NCI-H446 (cell line): ENCODE measurements at places on chromosomes 1 and 21.
A peak's percentile ranks its signal among the peaks of the same experiment; 100 is the strongest.

DNA sequence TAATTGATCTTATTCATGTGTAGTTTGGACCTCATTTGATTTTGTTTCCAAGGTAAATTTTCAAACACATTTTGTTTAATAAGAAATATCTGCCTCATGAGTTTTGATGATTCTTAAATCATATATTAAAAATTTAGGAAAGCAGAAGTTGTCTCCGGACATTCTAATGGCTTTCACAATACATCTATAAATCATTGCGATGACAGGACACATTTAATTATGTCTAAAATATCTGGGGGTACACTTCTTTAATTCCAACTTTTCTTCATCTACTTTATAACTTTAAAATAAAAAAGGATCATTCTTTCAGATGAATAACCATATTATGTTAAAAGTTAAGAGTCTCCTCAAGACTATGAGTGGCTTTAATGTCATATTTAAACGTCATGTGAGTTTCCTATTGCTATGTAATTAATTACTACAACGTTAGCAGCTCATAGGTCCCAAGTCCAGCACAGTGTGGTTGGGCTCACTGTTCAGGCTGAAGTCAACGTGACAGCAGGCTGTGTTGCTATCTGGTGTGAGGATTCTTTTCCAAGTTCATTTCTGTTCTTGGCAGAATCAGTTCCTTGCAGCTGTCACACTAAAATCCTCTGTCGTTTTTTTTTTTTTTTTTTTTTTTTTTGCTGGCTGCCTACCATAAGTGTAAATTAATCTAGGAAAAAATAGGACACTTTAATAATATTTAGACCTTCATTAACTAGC is 893.5 kb downstream of the LTN1 start:
- peak; percentile 92 for DNase-seq

GRCh38 chr1:185696422-185697150 is 37.6 kb upstream of the HMCN1 start:
- DNase-seq = no peak

DNA sequence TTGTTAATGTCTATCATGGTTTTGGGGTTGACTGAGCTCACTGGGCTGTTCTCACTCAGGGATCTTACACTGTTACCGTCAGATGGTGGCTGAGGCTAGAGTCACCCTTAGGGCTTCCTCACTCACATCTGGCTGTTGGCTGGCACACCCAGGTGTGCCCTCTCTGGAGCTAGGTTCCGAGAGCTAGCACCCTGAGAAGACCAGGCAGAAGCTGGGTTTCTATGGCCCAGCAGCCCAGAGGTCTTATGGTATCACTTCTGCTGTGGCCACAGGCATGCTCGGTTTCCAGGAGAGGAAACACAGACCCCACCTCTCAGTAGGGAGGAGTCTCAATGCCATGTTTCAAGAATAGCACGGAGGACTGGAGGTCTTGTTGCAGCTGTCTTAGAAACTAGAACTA is 20.7 kb upstream of the KIF1B start:
- DNase-seq = no peak

- DNase-seq = no peak
Measured at GRCh38 chr1:9630331-9631111, 21.0 kb upstream of the PIK3CD start.

DNA sequence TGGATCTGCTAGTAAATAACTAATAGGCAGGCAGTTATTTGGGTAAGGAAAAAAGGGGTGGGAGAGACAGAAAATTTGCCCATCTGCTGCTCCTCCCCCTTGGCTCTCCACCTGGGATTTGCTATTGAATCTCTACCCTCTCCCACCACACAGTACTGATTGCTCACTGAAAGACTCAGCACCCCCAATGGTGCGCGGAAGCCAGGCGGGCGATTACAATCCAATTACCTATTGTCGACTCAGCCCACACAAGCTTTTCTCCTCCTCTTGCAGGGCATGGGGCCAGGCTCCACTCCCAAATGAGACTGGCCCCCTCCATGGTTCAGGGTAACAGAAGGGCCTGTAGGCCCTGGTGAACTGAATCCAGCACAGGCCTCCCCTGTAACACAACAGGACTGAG is 2.7 kb upstream of the HMGN2 start:
- peak; percentile 95 for DNase-seq

- DNase-seq = no peak
Measured at GRCh38 chr1:63601061-63601460, 7.8 kb downstream of the PGM1 start.

- no peak for DNase-seq
Measured at GRCh38 chr1:213539464-213539863, 448.3 kb upstream of the PROX1 start.

DNA sequence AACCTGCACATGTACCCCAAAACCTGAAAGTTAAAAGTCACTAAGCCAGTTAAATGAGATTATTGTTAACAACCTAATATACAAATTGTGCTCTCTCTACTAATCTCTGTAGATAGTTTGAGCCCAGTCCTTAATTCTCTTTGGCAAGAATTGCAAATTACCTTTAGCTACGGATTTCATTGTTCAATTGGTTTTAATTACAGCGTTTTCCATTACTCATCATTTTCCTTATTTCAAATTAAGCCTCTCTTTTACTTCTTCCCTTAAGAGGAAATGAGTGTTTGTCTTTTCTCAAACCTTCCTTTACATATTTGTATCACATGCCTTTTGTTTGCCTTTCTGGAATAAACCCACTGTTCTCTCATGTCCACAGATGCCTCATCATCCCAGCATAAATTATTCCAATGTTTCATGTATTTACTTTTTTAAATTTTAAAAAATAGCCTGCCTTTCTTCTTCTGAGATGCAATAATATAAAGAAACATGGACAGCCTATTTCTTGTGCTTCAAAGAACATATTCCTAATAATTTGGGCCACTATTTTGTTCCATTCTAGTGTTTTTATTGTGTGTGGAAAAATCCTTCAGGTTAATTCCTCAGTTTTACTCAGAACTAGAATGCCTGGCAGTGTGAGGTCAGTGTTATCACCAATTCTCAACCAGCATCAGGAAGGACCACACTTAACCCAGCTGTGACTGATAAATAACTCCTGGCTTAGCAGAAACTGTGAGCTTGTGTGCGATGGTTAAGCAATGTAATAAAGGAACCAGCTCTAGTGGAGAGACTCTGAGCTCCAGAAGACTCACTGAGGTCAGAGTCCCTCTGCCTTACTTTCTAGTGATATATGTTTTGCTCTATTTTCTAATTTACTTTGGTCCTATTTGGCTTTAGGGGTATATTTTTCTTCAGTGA is 600.5 kb downstream of the LTN1 start:
- no peak for DNase-seq

- no peak for DNase-seq
Measured at GRCh38 chr1:229856009-229856650, 210.9 kb upstream of the GALNT2 start.

DNA sequence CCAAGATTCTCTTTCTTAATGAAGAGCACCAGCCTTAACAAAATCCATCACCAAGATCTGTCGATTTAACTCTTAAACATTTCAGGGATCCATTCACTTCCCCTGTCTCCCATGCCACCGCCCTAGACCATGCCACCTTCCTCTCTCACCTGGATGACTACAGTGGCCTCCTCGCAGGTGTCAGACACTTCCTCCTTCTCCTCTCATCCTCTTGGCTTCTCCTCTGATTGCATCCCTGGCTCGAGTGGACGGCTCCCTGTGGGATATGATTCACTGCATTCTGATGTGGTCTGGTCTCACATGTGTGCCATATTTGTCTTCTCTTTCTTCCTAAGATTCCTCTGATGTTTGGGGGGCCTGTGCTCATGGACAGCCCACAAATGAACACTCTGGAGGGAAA is 66.4 kb upstream of the KLHDC7A start:
- DNase-seq = no peak

DNA sequence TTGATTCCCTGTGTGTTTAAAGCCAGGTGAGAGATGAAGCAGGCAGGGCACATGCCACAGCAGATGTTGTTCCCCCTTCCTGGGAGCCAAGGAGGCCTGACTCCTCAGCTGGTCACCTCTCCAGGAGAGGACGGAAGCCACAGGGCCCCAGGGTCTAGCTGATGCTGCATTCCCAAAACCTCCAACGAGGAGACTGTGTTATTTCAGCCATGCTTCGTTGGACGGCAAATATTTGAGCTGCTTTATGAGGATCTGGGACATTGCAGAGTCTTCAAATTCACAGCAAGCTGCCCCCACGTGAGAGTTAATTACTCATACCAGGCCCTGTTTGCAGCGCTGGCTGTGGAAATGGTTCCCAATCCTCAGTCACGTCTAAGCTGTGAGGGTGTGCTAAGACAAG is 85.3 kb downstream of the CDC7 start:
- no peak for DNase-seq

DNA sequence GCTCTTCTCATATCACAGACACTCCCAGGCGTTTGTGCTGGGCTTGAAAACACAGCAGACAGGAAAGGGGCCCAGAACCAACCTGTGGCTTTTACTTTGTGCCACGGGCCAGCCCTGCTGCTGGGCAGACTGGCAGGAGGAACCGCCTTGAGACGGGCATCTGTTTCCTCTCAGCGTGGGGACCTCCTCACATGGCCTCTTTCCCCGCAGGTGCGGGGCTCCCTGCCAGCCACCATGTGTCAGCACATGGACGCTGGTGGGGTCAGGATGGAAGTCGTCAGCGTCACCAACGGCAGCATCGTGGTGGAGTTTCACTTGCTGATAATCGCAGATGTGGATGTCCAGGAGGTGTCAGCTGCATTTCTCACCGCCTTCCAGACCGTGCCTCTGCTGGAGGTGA is 47.8 kb downstream of the UMODL1 start:
- DNase-seq = no peak

DNA sequence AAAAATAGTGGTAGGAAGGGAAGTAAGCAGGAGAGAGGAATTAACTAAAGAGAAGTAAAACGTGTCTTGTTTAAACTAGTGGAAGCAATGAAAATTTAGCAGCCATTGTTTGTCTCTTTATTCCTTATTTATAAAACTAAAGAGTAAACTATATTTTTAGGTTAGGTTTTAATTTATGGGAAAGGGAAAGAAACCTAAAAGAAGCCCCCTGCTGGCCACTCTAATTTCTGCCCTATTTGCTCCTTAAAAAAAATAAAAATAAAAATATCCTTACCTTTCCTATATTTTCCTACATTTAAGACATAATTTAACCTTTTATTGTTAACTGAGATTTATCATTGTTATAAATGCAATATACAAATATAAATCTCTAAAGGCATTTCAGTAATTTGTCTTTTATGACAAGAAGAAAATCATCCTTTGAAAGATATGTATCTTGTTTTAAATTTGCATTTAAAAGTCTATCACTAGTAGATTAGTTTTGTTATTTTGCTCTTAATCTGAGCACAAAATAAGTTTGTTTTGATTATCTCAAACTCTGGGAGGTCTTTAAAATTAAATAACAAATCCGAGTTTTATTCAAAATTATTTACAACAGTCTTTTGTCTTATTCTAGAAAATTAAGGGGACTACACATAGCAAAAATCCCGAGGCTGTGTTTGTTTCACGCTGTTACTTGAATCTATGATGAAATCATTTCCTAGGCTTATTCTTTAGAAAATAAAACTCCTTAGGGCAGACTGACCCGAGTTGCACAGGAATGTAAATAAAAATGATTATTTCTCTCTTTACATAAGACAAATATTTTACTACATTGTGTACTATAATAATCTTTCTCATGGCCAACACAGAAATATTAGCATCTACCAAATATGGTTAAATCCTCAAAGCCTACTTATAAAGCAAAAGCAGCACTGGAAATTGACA is 201.7 kb downstream of the NRIP1 start:
- DNase-seq = no peak

DNA sequence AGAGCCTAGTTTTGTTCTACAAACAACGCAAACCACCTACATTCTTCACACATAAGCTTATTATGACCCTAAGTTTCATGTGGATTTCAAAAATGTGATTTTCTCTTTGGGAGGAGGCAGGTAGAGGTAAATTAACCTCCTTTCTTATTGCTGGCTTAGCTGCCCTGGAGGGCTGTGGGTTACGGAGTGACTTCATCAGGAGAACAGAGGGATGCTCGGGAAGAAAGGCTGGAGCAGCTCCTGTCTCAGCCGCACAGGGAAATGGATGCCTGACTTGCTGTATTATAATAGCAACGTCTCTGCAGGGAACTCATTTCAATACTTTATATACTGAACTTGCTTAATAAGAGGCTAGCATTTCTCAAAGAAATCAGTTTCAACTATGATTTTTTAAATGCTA is 14.1 kb upstream of the CREG1 start:
- no peak for DNase-seq

DNA sequence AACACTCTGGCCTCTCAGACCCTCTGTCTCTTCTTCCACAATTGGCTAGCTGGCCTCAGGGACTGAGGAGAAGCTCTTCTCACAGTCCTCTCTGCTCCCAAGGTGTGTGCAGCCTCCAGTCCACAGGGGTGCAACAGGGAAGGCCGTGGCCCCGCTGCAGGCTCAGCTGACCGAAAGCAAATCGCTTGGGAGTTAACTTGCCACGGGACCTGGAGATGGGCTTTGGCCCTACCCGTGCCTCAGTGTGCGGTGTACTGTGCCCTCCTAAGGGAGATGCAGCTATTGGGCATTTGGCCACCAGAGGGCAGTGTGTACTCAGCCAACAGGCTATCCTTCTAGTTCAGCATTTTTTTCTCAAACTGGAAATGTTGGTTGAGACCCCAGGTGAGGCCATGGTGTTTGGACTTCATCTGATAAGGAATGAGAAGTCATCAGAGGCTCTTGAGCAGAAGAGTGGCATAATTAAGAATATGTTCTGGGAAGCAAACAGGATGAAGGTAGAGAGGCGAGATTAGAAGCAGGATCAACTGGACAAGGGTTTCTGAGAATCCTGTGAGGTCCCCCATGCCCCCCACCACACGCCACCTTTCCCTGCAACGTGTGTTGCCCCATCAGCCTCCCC is 42.5 kb upstream of the TMEM125 start:
- peak; percentile 56 for DNase-seq

DNA sequence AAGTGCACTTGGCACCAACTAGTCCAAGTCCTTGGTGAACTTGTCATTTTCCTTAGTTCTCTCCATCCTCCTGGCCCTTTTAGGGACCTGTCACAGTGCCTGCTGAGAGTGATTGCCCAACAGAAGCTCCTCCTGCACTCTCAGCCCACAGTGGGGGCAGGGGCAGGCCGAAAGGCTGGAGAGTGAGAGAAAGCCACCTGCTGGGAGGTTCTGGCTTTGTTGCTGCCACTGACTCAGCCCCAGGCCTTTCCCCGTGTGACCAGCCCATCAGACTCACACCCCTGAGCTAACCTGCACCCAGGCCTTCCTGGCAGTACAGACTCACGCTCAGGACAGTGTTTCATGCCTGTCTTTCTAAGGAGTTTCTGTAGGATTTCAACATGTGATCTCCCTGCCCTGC is 17.1 kb upstream of the PROK1 start:
- DNase-seq = no peak

- DNase-seq = peak; percentile 64
Measured at GRCh38 chr1:214550857-214551435, 456 bp downstream of the PTPN14 start.
